Osteoblast (primary cell): ENCODE measurements at places on chromosomes 7 and 10.
A peak's percentile ranks its signal among the peaks of the same experiment; 100 is the strongest.

DNA sequence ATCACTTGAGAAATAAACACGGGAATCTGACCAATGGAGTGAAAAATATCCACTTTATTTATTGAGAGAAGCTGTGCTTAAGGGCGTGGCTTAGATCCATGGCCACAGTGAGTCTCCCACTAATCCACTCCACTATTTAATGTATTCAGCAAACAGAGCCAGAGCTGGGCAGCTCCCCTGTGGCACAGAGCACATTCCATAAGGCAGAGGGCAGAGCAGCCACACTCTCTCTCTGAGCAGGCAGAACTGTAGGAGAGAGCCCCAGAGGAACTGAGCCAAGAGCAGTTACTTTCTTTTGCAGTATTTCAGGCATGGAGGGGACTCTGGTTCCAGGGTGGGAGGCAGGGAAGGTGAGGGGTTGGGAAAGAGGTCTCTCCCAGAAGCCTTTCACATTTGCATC is 106.0 kb downstream of the GALNT17 start:
- H3K27ac ChIP-seq = no peak overlapping the region
- H3K27me3 ChIP-seq = no peaks in the 10 kb centered on the region
- H3K36me3 ChIP-seq = no peaks in the 10 kb centered on the region
- H3K4me3 ChIP-seq = no peak overlapping the region
- no peaks in the 10 kb centered on the region for H3K4me1 ChIP-seq
- DNase-seq = no peak

DNA sequence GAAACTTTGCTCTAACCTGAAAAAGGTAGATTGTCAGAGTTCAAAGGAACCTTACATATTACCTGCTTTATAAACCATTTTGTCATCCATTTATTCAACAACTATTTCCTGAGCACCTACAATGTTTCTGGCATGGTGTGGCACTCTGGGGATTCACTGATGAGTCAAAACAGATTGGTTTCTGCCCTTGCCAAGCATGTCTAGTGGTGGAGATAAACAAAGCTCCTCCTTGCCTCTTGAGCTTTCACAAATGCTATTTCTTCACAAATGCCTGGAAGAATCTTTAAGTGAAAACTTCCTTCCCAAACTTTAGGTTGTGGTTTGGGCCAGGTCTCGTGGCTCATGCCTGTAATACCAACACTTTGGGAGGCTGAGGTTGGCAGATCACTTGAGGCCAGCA is 85.1 kb upstream of the RELN start:
- H3K27me3 ChIP-seq = no peaks in the 10 kb centered on the region
- DNase-seq = no peak
- no peak overlapping the region for H3K4me3 ChIP-seq
- H3K36me3 ChIP-seq = no peaks in the 10 kb centered on the region

- H3K4me3 ChIP-seq = no peak overlapping the region
- no peak for DNase-seq
- no peaks in the 10 kb centered on the region for H3K27me3 ChIP-seq
- H3K27ac ChIP-seq = no peak overlapping the region
- H3K36me3 ChIP-seq = no peaks in the 10 kb centered on the region
- H3K4me1 ChIP-seq = peaks cover 6% of the 10 kb centered on the region
Measured at GRCh38 chr7:130332259-130333053, 12.2 kb upstream of the CPA5 start.

GRCh38 chr10:109941236-109941862 is 18.0 kb upstream of the XPNPEP1 start:
- DNase-seq = no peak
- no peaks in the 10 kb centered on the region for H3K36me3 ChIP-seq
- no peak overlapping the region for H3K27ac ChIP-seq
- H3K27me3 ChIP-seq = no peaks in the 10 kb centered on the region
- H3K4me3 ChIP-seq = no peak overlapping the region

GRCh38 chr7:45910855-45911254 is 10.2 kb downstream of the IGFBP3 start:
- H3K4me1 ChIP-seq = no peaks in the 10 kb centered on the region
- H3K4me3 ChIP-seq = no peak overlapping the region
- H3K27me3 ChIP-seq = no peaks in the 10 kb centered on the region
- DNase-seq = no peak
- no peak overlapping the region for H3K27ac ChIP-seq

- no peak for DNase-seq
- no peak overlapping the region for H3K27ac ChIP-seq
- H3K36me3 ChIP-seq = no peaks in the 10 kb centered on the region
- peak overlapping the region; percentile 87 for H3K4me3 ChIP-seq
- no peaks in the 10 kb centered on the region for H3K27me3 ChIP-seq
Measured at GRCh38 chr10:22438711-22439110, 93.4 kb downstream of the SPAG6 start.

GRCh38 chr7:154419344-154419743 is 367.1 kb downstream of the DPP6 start:
- no peak overlapping the region for H3K27ac ChIP-seq
- no peak overlapping the region for H3K4me3 ChIP-seq
- no peaks in the 10 kb centered on the region for H3K27me3 ChIP-seq
- H3K4me1 ChIP-seq = no peaks in the 10 kb centered on the region
- no peak for DNase-seq

DNA sequence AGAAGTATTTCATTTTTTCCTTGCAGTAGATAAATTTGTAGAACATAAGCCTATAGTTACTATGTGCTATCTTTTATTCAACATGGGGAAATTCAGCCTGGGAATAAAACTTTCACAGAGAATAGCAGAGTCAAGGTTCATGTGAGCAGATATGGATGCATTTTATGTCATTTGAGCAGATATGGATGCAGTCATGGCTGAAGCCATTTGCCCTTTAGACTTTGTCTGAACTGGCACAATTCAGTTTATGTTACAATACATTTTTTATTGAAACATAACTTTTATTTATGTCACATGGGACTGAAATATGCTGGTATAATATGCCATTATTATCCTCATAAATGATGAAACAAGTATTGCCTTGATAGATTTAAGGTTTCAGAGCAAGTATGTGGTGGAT is 231.1 kb downstream of the CACNA2D1 start:
- peaks cover 2% of the 10 kb centered on the region for H3K4me1 ChIP-seq
- H3K27ac ChIP-seq = no peak overlapping the region
- no peak overlapping the region for H3K4me3 ChIP-seq
- H3K27me3 ChIP-seq = no peaks in the 10 kb centered on the region

- H3K27ac ChIP-seq = peak overlapping the region; percentile 21
- no peak for DNase-seq
- no peaks in the 10 kb centered on the region for H3K36me3 ChIP-seq
Measured at GRCh38 chr7:23468526-23469149, 1.7 kb downstream of the IGF2BP3 start.

GRCh38 chr10:35165136-35165535 is 38.5 kb downstream of the CREM start:
- H3K4me1 ChIP-seq = no peaks in the 10 kb centered on the region
- no peaks in the 10 kb centered on the region for H3K27me3 ChIP-seq
- no peaks in the 10 kb centered on the region for H3K36me3 ChIP-seq
- no peak for DNase-seq
- no peak overlapping the region for H3K4me3 ChIP-seq
- no peak overlapping the region for H3K27ac ChIP-seq

DNA sequence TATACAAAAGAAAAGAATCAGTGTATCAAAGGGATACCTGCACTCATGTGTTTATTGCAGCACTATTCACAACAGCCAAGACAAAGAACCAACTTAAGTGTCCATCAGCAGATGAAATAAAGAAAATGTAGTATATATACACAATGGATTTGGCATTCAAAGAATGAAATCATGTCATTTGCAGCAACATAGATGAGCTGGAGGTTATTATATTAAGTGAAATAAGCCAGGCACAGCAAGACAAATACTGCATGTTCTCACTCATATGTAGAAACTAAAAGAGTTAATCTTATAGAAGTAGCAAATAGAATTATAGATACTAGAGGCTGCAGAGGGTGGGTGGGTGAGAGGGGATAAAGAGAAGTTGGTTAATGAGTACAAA is 28.3 kb downstream of the CNOT4 start:
- H3K4me3 ChIP-seq = no peak overlapping the region
- H3K27me3 ChIP-seq = no peaks in the 10 kb centered on the region
- no peaks in the 10 kb centered on the region for H3K4me1 ChIP-seq
- DNase-seq = no peak
- H3K36me3 ChIP-seq = peaks cover 3% of the 10 kb centered on the region
- no peak overlapping the region for H3K27ac ChIP-seq

- peaks cover 45% of the 10 kb centered on the region for H3K27me3 ChIP-seq
- no peak overlapping the region for H3K4me3 ChIP-seq
- H3K4me1 ChIP-seq = no peaks in the 10 kb centered on the region
- DNase-seq = no peak
- no peak overlapping the region for H3K27ac ChIP-seq
Measured at GRCh38 chr10:78616125-78616695, 452.6 kb upstream of the ZMIZ1 start.

DNA sequence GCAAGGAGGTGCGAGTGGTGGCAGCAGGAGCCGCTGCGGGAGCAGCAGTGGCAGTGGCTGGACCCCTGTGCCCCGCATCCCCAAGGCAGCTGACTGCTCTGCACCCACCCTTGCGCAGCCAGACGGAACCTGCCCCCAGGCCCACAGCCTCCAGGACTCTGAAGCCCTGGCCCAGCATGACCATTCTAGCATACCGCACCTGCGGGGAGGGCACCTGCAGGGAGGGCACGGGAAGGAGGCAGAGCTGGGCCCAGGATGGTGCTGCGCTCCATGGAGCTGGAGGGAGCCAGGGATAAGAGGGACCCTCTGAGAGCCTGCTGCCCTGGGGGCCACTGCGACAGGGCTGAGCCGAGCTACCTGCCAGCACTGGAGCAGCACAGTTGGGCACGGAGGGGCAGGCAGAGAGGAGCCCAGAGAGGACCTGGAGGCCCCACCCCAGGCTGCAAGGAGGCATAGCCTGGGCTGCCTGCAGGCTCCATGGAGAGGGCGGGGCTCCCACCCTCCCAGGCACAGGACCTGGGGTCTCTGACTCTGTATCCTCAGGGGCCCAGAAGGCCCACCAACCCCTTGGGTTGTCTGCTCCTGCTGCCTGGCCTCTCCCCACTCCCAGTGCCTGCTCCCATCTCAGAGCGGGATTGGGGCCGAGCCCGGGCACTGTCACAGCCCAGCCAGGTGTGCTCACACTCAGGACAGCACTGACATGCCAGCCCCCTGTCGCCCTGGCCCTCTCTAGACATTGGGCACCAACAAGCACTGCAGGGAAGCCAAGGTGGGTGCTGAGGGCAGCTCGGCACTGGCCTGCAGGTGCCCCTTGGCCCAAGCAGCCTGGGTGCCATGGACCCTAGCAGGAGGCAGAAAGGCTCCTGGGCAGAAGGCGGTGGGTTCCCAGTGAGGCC is 87.6 kb downstream of the HTR7 start:
- no peak overlapping the region for H3K4me3 ChIP-seq
- H3K36me3 ChIP-seq = no peaks in the 10 kb centered on the region
- no peak overlapping the region for H3K27ac ChIP-seq
- no peak for DNase-seq
- peaks cover 2% of the 10 kb centered on the region for H3K4me1 ChIP-seq

GRCh38 chr7:25823571-25823970 is 328.4 kb upstream of the NFE2L3 start:
- H3K4me3 ChIP-seq = no peak overlapping the region
- H3K36me3 ChIP-seq = no peaks in the 10 kb centered on the region
- no peaks in the 10 kb centered on the region for H3K27me3 ChIP-seq
- no peak overlapping the region for H3K27ac ChIP-seq
- no peak for DNase-seq
- no peaks in the 10 kb centered on the region for H3K4me1 ChIP-seq

DNA sequence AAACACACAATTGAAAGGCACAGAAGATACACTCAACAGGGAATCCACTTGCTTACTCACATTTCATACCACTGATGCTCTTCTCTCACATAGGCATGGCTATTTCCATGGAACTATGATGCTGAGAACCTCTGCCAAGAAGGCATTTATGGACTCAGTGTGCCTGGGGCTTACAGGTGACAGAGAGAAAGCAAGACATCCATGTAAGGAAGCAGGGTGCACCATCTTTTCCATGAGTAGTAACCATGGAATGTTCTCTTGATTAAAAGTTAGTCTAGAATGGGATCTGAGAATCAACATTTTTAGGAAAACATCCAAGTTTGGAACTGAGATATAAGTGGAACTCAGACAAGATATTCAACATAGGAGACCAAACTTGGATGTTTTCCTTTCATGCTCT is 52.5 kb upstream of the MACC1 start:
- no peaks in the 10 kb centered on the region for H3K36me3 ChIP-seq
- DNase-seq = no peak
- peaks cover 9% of the 10 kb centered on the region for H3K4me1 ChIP-seq
- no peaks in the 10 kb centered on the region for H3K27me3 ChIP-seq
- no peak overlapping the region for H3K4me3 ChIP-seq

DNA sequence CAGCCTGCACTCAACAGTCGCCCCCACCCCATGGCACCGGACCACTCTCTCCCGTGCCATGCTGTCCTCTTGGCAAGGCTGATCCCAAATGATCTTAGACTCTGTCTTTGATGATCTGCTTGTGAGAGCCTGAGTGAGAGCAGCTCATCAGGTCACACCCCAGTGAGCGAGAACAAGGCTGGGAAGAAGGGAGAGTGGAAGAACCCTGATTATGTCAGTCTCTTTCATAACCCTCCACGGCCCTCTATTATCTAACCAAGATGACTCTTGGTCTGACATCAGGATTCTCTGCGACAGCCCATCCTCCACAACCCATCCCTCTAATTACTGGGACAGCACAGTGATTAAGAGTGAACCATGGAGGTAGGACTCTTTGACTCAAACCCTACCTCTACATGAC is 53.1 kb upstream of the C7orf33 start:
- no peaks in the 10 kb centered on the region for H3K27me3 ChIP-seq
- peaks cover 10% of the 10 kb centered on the region for H3K4me1 ChIP-seq
- H3K36me3 ChIP-seq = no peaks in the 10 kb centered on the region

- no peaks in the 10 kb centered on the region for H3K27me3 ChIP-seq
- H3K27ac ChIP-seq = no peak overlapping the region
- H3K36me3 ChIP-seq = no peaks in the 10 kb centered on the region
- no peak overlapping the region for H3K4me3 ChIP-seq
- no peak for DNase-seq
Measured at GRCh38 chr7:157669768-157670351, 333.1 kb downstream of the DNAJB6 start.

DNA sequence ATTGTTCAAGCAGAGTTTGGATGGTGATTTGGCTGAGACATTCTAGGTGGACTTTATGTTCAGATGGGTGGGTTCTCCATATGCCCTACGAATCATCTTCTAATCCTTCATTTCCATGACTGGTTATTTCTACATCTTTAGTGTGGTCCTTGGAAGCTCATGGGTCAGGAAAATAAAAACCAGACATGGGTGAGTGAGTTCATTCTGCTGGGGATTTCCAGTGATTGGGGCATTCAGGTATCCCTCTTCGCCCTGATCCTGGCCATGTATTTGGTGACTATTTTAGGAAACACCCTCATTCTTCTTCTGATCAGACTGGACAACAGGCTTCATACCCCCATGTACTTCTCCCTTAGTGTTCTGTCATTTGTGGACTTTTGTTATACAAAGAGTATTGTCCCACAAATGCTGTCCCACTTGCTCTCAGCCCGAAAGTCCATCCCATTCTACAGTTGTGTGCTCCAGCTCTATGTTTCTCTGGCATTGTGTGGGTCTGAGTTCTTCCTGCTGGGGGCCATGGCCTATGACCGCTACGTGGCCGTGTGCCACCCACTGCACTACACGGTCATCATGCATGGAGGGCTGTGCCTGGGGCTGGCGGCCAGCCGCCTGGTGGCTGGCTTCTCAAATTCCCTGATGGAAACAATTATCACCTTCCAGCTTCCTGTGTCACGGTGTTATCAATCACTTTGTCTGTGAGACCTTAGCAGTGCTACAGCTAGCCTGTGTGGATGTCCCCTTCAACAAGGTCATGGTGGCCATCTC is 19.2 kb upstream of the OR6B1 start:
- peaks cover 15% of the 10 kb centered on the region for H3K4me1 ChIP-seq
- peak; percentile 62 for DNase-seq
- H3K27me3 ChIP-seq = no peaks in the 10 kb centered on the region
- H3K36me3 ChIP-seq = no peaks in the 10 kb centered on the region

GRCh38 chr10:49448924-49449323 is 53.0 kb upstream of the DRGX start:
- H3K27ac ChIP-seq = no peak overlapping the region
- no peak overlapping the region for H3K4me3 ChIP-seq
- H3K36me3 ChIP-seq = peaks cover 4% of the 10 kb centered on the region
- no peaks in the 10 kb centered on the region for H3K27me3 ChIP-seq
- no peak for DNase-seq
